ENCODE measurements at places on chromosomes 16 and 17.

DNA sequence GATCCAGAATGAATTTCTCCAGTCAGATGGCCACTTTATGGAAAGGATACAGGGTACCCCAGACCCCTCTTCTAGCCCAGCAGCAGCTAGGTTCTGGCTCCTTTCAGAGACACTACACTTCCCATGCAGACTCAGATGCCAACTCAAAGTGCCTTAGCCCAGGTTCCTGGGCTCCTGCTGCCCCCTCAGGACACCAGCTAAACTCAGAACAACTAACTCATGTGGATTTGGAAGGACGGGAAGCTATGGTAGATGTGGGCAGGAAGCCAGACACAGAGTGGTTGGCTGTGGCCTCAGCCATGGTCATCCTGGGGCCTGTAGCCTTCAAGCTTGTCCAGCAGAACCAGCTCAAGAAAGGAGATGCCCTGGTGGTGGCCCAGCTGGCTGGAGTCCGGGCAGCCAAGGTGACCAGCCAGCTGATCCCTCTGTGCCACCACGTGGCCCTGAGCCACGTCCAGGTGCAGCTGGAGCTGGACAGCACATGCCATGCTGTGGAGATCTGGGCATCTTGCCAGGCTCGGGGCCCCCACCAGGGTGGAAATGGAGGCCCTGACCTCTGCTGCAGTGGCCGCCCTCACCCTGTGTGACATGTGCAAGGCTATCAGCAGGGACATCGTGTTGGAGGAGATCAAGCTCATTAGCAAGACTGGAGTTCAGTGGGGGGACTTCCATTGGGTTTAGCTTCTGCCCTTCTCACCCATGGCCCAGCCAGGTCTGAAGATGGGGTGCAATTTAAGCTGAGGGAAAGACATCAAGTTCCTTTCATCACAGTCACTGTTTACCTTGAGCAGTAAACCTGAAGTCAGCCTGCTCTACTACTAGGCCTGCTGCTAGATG, 111.8 kb downstream of the N4BP1 start:
- DNase-seq = no peak

GRCh38 chr17:42989726-42990652, 8.2 kb upstream of the RPL27 start:
- DNase-seq = no peak

DNA sequence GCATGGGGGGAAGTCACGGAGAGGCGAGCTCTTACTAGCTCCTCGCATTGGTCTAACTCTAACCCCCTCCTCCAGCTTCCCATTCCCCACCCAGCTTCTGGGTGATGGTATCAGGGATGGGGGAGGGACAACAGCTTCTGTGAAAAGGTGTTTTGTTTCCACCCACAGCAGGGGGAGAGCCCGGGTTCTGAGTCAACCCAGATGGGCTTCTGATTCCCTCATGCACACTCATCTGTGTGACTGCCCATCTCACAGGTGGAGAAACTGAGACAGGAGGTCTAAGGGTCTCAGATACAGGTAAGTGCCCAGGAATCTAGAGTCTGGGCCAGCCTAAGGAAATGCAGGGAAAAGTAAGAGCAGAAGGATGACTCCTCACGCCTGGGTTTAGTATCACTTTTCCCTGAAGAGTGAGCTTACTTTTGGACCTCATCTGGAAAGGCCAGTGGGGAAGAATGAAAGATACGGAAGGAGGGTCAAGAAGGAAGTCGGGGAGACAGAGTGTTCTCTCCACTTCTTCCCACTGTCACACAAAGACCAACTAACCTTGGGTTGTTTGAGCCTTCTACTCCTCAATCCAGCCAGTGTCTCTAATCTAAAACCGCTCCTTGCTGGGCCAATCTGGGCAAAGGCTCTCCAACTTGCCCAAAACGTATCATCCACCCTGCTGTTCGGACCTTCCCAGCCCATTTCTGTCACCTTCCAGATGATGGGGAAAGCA, 3.1 kb upstream of the TLCD2 start:
- DNase-seq = no peak

DNA sequence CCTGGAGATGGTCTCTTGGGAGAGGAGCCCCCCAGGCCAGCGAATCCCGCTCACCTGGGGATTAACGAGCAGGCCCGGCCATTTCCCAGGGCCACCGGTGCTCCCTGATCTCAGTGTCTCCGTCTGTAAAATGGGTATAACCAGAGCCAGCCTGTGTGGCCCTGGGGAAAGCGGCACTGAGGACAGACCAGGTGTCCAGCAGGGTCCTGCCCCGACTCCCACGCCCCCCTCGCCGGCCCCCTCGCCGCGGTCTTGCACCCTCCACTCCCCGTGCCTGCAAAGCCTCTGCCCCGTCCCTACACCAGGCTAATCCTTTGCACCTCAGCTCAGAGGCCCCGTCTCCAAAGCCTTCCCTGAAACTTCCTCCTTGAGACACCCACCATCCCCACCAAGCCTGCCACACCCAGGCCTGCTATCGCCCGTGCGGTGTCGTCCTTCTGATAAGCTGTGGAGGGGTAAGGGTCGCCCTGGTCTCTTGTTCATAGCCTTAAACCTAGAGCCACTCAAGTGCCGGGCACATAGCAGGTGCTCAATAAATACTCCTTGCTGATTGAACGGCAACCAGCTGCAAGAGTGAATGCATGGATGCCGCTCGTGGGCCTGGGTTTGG, 259.1 kb downstream of the C16orf95 start:
- no peak for DNase-seq

DNA sequence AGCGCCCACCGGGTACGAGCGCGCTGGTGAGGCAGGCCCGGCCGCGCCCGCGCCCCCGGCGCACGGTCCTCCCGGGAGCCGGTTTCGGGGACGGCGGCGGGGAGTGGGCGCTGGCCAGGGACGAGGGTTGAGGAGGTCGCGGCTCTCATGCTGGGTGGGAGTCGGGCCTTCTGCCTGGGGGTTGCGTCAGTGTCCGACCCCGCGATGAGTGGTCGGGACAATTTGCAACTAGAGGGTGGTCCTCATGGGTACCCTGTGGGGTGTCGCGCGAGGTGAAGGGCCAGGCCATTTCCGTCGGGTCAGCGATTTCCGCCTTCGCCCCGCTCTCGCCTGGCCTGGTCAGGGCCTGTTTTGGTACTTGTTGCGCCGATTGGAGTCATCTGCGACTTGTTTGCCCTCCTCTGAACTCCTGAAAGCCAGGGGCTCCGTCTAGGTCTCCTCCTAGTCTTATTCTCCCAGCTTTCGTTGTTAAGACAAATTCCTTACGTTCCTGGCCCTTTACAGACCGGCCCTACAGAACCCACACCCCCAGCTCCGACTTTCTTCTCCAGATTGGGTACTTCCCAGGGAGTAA, 14.9 kb downstream of the NAA60 start:
- DNase-seq = peak; percentile 40

DNA sequence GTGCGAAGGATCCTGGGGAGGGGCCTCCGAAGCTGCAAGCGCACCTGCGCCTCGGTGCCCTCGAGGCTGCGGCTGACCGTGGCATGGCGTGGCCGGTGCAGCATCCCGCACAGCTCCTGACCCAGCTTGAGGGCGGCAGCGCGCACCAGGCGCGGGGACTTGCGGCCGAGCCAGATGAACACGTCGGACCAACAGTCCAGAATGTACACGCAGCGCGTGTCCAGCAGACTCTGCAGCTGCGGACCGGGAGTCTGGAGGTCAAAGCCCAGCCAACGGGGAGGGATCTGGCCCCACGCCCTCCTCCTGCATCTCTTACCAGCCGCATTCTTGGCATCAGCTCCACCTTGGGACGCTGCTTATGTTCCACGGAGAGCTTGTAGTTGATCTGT, 10.9 kb downstream of the FLII start:
- no peak for DNase-seq

DNA sequence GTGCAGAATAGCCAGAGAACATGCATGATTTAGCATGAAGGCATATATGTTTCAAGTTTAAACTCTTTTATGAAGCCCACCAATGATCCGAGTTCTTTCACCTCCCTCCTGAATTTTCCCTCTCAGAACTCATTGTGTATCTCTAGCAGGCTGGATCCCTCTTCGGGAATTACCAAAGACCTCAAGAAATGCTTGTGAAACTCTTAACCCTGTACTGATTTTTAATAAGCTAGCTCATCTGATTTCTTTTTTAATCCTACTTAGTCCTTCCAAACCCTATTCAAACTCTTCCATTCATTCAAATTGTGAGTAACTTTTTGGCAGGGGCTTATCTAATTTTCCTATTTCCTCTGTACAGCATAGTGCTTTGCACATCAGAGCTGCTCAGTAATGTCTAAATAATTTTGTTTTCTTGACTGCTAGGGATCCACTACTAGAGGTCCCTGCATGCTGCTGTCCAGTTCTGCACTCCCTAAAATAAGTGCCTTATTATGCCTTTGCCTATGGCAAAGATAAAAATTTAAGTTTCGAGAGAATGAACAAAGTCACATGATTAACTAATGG, 723.8 kb downstream of the CDH11 start:
- DNase-seq = no peak

DNA sequence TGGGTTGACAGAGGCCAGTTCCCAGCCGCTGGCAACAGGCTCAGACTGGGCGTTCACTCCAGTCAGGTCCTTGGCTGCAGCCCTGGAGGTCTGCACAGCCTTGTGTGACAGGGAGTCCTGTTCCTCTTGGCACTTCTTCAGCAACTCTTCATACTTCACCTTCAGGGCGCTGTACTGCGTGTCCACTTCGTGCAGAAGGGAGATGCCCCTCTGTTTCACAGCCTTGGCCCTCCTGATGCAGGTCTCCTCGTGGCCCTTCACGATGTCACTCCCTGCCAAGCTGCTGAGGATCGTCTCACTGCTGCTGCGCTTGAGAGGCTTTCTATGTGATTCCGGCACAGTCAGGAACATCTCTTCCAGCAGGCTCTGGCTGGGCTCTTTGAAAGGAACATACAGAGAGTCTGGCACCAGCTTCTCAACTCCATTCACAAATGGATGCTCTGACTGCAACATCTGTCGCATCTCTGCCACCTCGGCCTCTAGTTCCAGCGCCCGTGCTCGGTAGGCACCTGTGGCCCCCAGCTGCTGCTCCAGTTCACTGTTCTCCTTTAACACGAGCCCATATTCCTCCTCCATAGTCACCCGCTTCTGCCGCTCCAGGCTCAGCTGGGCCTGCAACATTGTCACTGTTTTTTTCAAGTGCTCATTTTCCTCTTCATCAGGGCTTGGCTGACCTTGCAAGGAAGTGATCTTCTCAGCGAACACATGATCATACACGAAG, 27.2 kb downstream of the CDR2 start:
- DNase-seq = no peak

DNA sequence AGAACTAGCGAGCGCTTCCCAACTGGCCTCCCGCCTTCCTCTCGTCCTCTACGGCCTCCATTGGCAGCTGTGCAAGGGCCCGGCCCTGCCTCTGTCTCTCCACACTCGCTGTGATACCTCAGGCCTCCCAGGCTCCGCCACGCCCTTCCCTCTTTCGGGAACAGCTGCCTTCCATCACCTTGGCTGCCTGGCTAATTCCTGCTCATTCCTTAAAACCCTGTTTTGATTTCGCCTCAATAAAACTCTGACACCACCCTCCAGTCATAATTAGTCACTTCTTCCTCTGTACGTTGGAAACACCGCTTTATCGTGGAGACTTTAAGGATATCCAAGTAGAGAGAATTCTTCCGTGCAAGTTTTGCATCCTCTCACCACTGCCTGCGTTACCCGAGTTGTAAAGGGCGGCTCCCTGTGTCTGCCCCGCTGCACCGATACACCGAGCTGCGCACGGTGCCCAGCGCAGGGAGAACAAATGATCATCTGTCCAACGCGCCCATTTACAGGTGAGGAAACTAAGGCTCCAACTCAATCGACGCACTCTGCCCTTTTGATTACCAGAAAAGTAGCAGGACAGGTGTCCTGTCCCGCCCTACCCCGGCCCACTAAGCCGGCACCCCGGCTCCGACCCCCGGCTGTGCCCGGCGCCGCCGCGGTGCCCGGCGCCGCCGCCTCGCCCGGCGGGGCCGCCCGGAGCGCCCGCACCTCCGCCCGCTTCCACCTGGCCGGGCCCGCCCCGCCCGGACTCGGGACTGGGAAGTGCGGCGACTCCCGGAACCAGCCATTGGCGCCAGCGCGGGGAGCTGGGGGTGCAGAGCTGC, 139.7 kb downstream of the SEC14L1 start:
- no peak for DNase-seq

Data from nucleus accumbens (tissue), 56 donors.